ENCODE measurements at places on chromosomes 5 and 9.

DNA sequence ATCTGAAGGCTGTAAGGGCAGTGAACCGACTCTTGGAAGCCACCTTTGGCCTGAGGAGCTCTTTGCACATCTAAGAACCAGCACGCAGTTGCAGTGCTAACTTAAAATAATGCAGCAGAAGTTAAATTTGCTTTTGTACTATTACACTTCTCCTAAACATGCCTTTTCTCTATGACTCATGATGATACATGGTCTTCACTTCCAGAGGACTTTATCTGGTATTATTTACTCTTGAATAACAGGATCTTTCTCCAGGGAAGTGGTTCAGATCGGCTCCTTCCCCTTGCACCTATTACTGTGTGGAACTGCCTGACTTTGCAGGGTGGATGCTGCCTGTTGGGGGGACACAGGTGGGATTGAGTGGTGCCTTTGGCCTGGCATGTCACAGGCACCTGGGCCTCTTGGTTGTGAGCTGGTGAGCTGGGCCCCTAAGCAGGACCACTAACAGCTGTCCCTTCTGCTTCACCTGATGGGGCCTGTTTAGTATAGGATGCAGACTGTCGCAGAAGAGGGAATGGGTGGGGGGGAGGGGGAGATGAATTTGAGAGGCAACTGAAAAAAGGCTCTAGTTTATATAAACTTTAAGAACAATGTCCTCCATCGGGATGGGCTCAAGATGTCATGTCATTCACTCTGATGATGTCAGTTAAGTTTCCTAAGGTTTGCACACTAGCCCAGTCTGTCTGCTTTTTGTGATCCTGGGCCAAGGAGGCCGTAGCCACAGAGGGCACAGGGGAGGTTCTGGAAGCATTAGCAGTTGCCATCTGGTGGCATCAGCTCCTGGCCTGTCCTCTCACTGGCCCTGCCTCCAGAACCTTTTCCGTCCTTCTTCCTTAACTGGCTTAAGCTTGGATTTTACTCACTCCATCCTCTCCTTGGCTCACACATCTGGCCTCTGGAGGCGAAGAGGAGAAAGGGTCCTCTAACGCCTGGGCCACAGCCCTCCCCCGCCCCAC is 33.9 kb upstream of the GABBR2 start:
- DNase-seq, result peak; percentile 54

DNA sequence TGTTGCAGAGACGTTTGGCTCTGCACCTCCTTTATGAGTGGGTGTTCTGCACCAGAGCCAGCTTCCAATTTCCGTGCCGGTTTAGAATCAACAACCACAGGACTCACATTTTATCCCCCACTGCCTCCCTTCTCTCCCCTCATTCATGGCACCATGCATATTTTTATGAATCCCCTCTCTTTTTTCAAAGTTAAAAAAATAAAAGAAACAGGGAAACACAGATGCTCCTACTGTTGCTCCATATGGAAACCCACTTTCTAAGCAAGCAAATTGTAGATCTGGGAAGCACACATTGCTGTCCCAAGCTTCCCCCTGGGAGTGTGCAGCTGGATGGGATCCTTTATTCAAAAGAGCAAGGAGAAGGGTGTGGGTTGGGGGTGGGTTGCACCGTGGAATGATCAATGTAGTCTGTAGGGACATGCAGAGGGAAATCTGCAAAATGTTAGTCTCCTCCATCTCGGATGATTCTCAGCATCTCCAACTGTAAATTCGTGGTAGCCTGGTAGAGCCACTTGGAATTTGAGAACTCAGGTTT is 410.0 kb upstream of the ADAMTSL1 start:
- DNase-seq, result no peak

GRCh38 chr9:117682955-117683710 is 21.1 kb upstream of the TLR4 start:
- DNase-seq, result no peak

- peak; percentile 56 for DNase-seq
Measured at GRCh38 chr9:95874989-95875304, 544 bp upstream of the ERCC6L2 start.

GRCh38 chr5:132949136-132949535 is 14.3 kb downstream of the AFF4 start:
- DNase-seq, result peak; percentile 24

GRCh38 chr5:179733772-179734126 is 1.1 kb downstream of the MAML1 start:
- DNase-seq, result no peak

DNA sequence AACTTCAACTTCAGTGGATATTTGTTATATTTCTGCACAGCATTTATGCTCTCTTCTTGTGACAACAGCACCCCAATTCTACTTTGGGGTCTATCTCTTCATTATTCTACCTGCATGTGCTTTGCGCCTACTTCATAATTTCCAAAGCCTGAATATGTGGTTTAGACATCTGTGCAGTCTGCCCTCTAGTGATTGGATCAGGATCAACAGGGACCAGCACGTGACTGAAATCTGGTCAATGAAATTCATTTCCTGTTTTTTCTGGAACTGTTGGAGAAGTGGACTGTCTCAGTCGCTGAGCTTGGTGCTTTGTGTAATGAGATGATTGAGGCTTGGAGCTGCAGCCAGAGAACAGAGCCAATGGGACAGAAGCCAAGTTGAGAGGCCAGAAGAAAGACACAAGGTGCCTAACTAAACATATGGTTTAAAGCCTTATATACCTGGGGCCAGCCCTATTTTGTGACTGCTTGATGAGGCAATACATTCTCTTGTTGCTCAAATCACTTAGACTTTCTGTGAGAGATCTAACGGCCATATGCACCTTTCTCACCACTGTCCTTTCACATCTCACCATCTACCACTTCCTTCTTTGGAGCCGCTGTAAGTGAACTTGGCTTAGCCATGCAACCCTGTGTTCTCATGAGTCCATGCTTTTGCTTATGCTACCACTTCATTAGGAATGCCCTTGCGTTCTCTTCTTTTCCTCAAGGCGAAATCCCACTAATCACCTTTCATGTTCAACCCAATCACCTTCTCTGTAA is 68.8 kb upstream of the PPP2R2B start:
- DNase-seq, result peak; percentile 6

DNA sequence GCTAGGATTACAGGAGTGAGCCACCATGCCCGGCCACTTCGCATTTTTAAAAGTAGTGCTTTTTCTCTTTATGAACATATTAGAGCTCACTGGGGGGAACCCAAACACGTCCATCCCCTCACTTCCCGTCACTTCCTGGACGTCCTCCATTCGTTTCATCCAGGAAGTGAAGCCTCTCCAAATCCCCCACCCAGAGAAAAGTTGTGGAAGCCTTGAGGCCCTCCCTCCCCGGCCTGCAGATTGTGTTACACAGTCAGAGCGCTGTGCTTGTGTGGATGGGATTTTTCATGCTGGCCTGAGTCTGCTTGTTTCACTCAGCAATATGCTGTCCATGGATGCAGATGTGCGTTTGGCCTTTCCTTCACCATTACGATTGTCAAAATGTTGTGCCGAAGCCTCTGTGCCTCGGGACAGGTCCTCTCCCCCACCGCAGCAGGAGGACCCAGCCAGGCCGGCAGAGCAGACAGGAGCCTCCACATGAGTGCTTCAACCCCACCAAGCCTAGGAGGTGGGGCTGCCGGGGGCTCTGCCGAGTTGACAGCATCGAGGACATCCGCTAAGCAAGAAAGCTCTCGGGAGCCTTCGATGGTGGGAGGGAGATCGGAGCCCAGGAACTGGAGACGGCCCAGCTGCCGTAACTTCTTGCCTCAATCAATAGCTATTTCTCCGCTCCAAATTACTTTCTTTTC is 121.6 kb upstream of the PPP1R26 start:
- DNase-seq, result no peak

- peak; percentile 57 for DNase-seq
Measured at GRCh38 chr5:59746241-59746765, 147.2 kb downstream of the PDE4D start.

DNA sequence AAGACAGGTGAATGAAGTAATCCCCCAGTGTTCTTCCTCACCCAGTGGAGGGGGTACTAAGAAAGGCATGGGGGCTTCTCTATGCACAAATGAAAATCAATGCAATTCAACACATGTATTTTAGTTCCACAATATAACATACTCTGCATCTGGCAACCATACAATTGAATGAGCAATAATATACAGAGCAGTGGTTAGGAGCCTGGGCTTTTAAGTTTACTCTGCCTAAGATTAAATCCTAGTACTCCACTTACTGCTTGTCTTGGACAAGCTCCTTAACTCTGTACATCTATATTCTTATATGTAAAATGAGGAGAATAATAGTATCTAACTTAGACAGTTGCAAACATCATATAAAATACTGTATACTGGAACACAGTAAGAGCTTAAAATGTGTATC is 195.4 kb upstream of the TRIM32 start:
- no peak for DNase-seq

- peak; percentile 76 for DNase-seq
Measured at GRCh38 chr9:111839987-111840386, 45.2 kb upstream of the SHOC1 start.

- peak; percentile 76 for DNase-seq
Measured at GRCh38 chr5:38827525-38827924, 18.3 kb upstream of the OSMR start.

DNA sequence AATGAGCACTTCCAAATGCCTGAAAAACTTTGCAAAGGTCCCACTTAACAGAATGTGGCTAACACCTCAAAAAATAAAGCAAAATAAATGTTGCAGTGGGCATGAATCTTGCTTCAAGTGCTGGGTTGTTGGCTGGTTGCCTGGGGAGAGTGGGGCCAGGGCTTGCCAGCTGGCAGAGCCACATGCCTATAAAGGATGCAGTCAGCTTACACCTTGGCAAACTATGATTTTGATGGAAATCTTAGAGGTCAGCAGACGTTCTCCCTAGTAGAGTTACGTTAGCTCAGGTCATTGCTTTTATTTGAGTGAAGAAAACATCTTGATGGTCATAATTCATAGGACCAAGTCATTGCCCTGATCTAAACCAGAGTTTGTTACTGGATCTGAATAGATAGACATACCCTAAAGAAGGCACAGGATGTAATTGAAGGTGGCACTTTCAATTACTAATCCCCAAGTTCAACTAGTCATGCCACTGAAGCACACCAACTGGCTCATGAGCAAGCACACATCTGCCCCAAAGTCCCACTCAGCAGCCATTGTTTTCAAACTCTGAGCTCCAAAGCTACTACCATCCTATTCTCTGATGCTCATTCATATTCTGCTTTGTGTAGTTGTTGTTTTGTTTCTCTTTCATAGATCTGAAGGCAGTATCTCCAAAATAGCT is 51.2 kb upstream of the ZSWIM6 start:
- no peak for DNase-seq

DNA sequence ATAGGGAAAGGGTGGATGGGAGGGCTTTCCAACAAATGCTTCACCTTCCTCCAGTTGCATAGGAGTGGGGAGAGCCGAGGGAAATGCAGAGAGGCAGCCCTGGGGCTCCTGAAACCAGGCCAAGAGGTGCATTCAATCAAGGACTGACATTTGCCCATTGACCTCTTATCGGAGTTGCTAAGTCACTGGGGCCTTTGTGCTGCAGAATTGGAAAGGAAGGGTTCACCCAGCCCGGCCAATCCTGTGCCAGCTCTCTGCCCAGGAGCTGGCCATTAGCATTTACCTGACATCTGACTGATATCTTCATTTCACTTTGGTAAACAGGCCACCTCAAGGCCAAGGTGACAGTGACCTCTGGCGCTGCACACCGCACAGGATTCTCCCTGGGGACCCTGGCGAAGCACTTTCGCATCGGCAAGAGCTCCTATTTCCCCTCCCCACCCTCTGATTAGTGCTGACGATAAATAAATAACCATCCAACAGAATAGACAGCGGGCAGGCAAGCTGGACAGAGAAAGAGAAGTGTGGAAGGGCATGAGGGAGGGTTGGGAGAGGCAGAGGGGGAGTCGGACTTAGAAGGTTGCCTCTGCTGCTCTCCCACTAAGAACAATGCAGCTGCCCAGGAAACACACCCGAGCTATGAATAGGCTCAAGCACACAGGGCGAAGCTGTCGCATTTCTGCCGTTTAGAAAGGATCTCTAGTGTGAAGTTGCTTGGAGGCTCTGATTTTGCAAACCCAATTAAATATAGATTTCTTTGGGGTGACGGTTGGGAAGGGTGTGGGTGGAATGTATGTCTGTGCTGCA is 57.0 kb upstream of the BOD1 start:
- no peak for DNase-seq

DNA sequence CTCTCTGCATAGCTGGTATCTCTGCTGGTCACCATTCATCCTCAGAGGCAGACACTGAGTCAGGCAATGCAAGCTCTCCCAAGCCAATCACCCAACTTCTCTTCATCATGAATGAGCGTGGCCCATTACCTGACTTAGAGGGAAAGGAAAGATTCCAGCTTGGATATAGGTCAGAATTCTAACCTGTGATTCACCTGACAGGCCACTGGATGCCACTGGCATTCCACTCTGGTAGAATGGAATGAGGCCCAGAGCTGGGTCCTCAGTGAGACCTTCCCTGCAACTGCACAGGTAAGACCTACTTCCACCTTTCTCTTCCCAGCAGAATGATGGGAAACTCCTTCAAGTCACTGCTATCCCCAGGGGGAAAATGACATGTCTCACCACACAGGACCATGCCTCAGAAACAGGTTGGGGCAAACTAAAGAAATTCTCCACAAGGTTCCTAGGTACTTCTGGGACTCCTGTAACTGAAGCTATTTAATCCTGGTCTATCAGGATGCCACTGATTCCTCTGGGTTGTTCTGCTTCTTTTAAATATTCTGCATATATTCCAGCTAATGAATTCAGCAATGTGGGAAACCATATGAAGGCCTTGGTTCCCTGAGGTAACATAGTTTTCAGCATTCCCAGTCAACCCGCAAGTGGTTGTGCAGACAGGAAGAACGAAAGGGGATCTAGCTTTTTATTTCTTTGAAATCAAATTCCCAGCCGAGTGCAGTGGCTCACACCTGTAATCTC is 62.0 kb downstream of the SUSD1 start:
- DNase-seq, result no peak

- no peak for DNase-seq
Measured at GRCh38 chr9:123567013-123567412, 211.0 kb downstream of the CRB2 start.

GRCh38 chr5:146788898-146789297 is 89.7 kb downstream of the PPP2R2B start:
- DNase-seq, result no peak

- no peak for DNase-seq
Measured at GRCh38 chr5:22245770-22246169, 607.4 kb downstream of the CDH12 start.

DNA sequence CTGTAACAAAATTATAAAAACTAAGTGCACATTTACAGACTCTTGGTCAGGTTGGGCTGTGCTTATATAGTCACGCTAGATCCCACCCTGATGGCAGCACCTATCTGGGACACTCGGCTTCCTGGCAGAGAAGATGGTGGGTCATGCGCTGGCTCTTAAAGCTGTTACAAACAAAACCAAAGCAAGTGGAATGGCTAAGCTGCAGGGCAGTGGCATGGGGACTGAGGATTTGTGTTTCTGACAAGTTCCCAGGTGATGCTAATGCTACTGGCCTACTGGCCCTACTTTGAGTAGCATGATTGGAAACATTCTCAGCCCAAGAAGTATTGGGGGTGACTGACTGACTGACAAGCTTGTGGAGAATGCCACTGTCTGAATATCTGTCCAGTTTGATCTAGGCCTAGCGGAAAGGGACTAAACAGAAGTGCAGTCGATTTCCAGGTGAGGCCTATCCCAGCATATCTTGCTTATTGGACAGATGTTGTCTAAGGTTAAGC is 8.3 kb downstream of the BTF3 start:
- no peak for DNase-seq

- peak; percentile 51 for DNase-seq
Measured at GRCh38 chr9:13427587-13427986, 148.1 kb upstream of the MPDZ start.

- no peak for DNase-seq
Measured at GRCh38 chr5:131462454-131462853, 172.6 kb downstream of the RAPGEF6 start.

GRCh38 chr5:142506046-142506445 is 179.8 kb downstream of the FGF1 start:
- DNase-seq, result peak; percentile 35

GRCh38 chr5:2666081-2666480 is 85.4 kb downstream of the IRX2 start:
- no peak for DNase-seq
